ENCODE measurements at places on chromosomes 5 and 9.
A peak's percentile ranks its signal among the peaks of the same experiment; 100 is the strongest.

GRCh38 chr5:143870362-143870761 lies 58.4 kb downstream of the HMHB1 start:
- DNase-seq, result no peak

DNA sequence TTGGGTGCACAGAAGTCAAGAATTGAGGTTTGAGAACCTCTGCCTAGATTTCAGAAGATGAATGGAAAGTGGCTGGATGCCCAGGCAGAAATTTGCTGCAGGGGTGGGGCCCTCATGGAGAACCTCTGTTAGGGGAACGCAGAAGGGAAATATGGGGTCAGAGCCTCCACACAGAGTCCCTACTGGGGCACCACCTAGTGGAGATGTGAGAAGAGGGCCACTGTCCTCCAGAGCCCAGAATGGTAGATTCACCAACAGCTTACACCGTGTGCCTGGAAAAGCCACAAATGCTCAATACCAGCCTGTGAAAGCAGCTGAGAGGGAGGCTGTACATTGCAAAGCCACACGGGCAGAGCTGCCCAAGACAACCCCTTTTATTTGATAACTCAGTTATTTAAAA lies 383.5 kb downstream of the TLE4 start:
- DNase-seq, result no peak

GRCh38 chr9:111037356-111037707 lies 938 bp downstream of the LPAR1 start:
- peak; percentile 45 for DNase-seq

DNA sequence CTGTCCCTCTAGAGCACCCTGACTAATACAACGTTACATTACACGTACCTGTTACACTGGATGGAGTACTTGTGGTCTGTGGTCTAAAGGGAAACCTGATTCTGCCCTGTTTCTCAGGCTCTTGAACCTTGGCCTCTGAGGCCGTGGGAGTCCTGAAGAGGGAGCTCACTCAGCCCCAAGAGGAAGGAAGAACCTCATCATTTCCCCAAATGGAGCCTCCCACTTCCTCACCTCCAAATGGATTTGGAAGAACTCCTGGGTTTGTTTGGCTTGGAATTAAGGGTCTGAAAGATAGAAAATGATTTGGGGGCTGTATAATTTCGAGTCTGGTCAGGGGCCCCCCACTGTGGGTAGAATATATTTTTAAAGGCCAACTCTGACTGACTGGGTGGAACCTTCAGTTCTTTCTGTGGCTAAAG lies 200.2 kb downstream of the SEMA6A start:
- no peak for DNase-seq

DNA sequence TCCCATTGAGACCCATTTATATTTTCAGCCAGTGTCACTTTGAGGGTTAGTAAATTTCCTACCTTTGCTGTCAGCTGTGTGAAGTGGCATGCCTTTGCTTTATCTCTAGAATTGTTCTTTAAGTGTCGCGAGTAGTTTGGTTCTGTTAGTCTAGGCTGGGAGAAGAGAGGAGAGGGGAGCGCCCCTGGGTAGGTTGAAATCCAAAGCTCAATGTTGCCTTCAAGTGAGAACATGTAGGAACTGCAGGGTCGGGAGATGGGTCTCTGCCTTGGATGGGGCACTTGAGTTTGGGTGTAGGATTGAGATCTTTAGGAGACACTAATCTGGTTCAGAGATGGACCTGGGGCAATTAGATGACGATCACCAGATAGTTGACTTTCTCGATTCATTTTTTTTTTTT lies 46.3 kb downstream of the STC2 start:
- no peak for DNase-seq

GRCh38 chr5:76479281-76479680 lies 76.2 kb downstream of the IQGAP2 start:
- no peak for DNase-seq

DNA sequence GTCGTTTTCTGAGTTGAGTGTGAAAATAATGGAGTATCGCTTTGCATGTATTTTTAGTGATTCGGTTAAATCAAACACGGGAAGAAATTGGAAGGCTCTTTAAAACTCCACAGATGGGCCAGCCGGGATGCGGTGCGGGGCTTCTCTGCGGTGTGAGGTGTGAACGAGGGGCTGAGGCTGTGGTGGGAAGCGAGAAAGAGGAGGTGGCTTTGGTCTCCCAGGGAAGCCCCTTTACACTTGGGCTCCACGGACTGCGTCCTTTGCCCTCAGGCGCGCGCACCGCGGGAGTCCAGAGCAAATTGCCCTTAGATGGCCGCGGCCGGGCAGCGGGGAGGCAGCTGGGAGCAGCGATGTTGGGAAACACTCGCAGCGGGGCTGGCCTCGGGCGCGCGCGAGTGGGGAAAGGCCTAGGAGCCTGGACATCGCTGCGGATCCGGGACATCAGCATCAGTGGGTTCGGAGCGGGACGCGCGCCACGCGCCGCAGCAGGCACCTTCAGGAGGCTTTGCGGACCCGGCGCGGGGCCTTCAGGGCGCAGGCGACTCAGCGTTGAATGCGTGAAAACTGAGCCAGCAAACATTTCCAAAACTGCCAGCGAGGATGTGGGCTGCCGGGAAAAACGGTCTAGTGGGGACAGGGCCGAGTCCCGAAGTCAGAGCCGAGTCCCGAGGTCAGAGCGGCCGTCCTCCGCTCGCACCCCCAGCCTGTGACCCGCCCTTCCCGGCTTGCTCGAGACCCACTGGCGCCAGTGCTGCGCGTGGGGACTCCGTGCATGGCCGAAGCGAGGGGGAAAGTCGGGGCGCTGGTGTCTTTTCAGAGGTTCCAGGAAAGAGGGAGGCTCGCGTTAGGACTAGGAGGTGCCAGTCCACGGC lies 6.5 kb downstream of the IRX1 start:
- no peak for DNase-seq

- no peak for DNase-seq
Observed at GRCh38 chr9:125894566-125894965, 147.4 kb downstream of the PBX3 start.

GRCh38 chr5:140145818-140146522 lies 20.2 kb downstream of the IGIP start:
- peak; percentile 64 for DNase-seq

GRCh38 chr9:107137495-107138202 lies 145.4 kb upstream of the RAD23B start:
- peak; percentile 28 for DNase-seq

- DNase-seq, result no peak
Observed at GRCh38 chr5:106106384-106106783, 1564.4 kb downstream of the EFNA5 start.

- peak; percentile 66 for DNase-seq
Observed at GRCh38 chr5:147822686-147823491, 8.6 kb downstream of the SPINK1 start.

DNA sequence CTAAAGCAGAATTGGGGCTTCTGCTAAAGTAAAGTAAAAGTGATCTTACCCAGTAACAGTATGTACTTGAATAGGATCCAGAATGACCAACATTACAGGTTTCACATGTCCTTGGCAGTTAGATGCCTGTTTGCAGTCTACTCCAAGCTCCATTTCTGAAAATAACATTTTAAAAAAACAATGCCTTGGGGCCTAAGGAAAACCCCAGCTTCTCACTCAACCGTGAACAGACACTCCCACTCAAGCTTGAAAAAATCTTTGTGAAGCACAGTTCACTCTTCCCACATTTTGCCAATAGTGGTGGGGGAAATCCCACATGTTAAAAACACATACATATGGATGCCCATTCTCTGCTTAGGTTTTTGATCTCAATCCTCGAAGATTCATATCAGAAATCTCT lies 304.1 kb downstream of the ARRDC3 start:
- peak; percentile 32 for DNase-seq

- DNase-seq, result no peak
Observed at GRCh38 chr5:56071470-56071869, 76.7 kb upstream of the IL6ST start.

- no peak for DNase-seq
Observed at GRCh38 chr5:93632327-93632726, 49.3 kb downstream of the NR2F1 start.

DNA sequence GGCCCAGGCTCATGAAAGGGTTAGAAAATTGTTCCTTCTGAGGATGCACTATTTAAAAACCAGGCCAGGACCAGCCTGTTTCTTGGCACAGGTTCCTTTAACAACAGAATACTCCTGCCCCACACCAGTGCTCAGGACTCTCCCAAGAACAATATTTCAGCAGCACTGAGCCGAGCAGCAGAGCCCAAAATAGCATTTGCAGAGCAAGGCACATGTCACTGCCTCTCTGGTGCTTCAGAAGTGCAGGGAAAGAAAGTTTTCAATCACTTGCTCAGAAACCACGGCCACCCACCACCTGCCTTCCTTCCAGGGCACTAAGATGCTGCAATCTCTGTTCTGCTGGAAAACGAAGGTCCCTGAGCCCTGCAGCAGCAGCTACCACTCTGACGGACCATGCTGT lies 77.6 kb downstream of the SIL1 start:
- DNase-seq, result no peak

DNA sequence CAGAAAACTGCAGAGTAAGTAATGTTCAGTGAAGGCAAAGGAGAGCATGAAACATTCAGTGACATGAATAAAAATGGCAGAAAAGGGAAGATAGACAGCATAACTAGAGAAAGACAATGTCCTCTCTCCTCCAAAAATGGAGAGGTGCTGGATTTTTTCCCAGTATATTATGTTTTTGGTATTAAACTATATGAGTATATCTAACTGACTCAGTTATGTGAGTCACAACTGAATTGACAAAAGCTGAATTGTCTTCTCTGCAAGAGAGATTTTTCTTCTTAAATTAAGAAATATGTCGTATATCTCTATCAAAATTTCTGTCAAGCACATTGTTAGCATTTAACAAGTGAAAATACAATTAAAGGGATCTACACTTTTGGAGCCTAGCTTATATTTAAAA lies 375.1 kb downstream of the CHSY3 start:
- DNase-seq, result no peak

GRCh38 chr9:136205707-136205992 lies 722 bp upstream of the LHX3 start:
- no peak for DNase-seq

- no peak for DNase-seq
Observed at GRCh38 chr5:422323-423232, 20.4 kb upstream of the EXOC3 start.

GRCh38 chr9:110126499-110126941 lies 81.4 kb downstream of the C9orf152 start:
- DNase-seq, result no peak

DNA sequence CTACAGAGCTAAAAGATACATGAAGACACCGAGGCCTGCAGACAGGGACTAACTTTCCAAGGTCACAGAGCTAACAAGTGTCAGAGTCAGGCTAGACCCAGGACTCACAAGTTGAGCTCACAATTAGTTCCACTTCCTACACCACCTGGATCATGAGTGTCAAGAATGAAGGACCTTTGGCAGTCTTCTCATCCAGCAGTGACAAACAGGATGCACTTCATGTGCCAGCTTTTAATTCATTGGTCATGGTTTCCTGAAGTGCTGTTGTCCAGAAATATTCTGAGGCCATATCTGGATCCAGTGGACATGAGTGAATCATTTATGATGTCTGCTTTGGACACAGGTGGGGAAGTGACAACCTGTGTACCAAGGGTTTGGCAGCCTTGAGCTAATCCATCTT lies 77.4 kb downstream of the KCNIP1 start:
- no peak for DNase-seq

DNA sequence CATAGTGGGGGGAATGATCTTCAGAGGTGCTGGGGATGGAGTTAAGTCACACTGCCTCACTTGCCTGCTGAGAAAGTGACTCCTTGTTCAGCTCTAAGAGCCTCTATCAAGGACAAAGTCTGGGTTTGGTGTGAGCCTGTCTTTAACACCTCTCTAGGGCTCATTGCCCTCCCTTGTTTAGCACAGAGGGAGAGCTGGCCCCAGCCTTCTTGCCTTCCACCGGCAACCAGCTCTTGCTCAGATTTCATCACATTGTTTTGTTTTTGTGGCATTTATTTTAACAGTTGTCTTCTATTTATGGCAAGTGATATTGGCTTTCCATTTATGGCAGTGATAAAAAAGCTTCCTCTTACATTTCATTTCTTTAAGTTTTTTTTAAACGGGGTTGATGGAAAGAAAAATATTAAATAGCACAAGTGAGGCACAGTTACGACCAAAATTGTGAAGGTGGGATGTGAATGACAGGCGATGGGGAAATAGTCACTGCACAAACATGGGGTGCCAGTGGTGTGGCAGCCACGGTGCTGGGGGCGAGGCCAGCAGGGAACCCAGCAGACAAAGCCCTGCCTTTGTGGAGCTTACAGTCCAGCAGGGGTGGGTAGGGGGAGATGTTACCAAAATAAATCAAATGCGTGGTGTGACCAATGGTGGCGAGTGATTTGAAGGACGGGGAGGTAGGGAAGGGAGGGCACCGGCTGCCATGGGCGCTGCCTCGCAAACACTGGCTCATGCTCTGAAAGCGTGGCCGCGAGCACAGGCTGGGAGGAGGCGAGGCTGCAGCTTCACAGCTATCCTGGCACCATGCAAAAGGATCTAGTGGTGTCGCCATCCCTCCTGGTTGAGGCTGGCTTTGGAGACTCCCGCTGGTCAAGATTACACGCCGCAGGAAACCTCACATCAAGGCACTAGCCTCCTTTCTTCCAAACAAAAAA lies 21.2 kb upstream of the UNC5A start:
- no peak for DNase-seq

DNA sequence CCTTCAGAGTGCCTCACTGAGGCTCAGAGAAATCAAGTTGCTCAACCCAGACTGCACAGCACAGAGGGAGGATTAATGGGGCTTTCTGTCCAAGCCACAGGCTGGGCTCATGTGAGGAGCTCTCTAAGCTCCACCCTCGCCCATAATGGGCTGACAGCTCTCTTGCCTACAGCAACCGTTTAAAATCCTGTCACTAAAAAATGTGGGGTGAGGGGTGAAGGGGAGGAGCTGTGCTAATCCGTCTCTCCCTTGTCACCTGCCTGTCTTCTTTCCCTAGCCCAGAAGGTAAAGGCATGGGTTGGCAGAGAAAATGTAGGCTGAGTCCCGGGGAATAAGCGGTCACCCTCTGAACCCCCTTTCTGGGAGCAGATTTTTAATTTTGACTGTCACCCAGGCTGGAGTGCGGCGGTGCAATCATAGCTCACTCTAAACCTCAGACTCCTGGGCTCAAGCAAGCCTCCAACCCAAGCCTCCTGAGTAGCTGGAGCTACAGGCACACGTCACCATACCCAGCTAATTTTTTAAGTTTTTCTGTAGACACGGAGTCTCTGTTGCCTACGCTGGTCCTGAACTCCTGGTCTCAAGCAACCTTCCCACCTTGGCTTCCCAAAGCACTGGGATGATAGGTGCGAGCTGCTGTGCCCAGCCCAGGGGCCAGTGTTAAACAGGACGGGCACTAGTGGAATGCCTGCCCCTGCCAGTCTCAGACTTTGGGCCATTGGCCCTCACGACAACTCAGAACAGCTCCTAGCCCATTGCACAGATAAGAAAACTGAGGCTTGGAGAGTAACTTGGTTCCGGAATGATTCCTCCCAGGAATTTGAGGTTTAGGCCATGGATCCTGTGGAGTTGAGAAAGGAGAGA lies 89.5 kb downstream of the LMX1B start:
- no peak for DNase-seq
